Testis (tissue), 5 donors: ENCODE measurements at places on chromosomes 5 and 9. TPM values are rescaled to one million over a fixed set of nuclear protein-coding genes. Genes with fewer than 3 reads are reported as not detected.

PRLR gene
- 1.6 TPM for polyA plus RNA-seq

TLX3 gene
- polyA plus RNA-seq = 0.21 TPM

GNE gene
- polyA plus RNA-seq = 13.2 TPM

TMEM174 gene
- not detected for polyA plus RNA-seq

DNA sequence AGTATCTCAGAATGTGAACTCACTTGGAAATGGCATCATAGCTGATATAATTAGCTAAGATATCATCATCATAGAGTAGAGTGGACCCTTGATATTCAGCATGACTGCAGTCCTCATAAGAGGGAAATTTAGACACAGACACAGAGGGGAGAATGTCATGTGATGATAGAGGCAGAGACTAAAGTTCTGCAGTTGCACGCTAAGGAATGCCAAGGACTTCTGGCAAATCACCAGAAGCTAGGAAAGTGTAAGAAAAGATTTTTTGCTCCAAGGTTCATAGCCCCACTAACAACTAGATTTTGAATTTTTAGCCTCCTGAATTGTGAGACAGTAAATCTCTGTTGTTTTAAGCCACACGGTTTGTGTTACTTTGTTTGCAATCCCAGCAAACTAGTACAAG is 612.6 kb upstream of the ST8SIA4 start:
- no peak overlapping the region for H3K4me3 ChIP-seq
- DNase-seq = no peak
- H3K4me1 ChIP-seq = no peaks in the 10 kb centered on the region
- no peak overlapping the region for H3K27ac ChIP-seq
- no peaks in the 10 kb centered on the region for H3K27me3 ChIP-seq

- H3K4me3 ChIP-seq = no peak overlapping the region
- no peaks in the 10 kb centered on the region for H3K4me1 ChIP-seq
- no peaks in the 10 kb centered on the region for H3K27me3 ChIP-seq
- DNase-seq = no peak
- no peaks in the 10 kb centered on the region for H3K36me3 ChIP-seq
These were observed 48.9 kb downstream of the PDE6A start for GRCh38 chr5:149895416-149896345.

DNA sequence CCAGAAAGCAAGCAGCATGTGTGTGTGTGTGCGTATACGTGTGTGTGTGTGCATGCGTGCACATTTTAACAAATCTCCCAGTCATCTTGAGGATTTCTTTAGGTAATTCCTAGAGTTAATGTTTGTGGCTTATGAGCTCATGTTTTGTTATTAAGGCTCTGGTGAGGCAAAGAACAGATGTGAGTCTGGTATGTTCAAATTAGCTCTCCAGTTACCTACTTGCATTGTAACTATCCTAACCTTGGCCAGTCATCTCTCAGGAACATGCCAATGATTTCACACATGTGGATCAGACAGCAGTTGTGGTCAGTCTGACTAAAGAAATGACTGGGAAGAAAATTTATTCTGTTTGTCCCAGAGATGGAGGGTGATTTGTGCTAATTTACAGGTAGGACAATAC is 163.1 kb downstream of the IZUMO3 start:
- no peaks in the 10 kb centered on the region for H3K27me3 ChIP-seq
- DNase-seq = no peak
- H3K4me3 ChIP-seq = no peak overlapping the region
- H3K27ac ChIP-seq = no peak overlapping the region
- no peaks in the 10 kb centered on the region for H3K4me1 ChIP-seq

DNA sequence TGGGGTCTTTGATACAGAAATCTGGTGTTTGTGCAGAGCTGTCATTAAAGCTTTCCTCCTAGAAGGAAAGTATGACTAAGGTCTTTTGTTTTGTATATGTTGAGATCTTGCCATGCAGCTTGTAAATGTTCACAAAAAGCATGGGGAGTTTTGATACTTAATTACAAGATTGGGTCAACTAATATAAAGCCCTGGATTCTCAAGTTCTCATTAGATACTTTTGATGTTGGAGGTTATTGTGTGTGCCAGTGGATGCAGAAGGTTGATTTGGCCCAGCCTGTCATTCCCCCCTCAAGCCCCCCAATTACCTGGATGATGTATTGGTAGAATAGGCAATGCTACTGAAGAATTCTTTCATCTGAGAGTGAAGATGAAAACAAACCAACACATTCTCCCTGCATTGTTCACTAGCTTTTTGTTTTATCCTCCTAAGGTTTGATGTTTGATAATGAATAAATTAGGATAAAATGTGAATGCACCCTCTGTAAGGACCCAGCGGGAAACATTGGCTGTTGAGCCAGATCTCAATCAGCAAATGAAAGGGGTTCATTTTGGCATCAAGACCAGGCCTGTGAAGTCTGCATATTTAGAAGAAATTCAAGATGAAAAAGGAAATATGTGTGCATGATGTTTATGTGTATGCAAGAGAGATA is 61.9 kb upstream of the ADAMTS19 start:
- DNase-seq = no peak
- no peaks in the 10 kb centered on the region for H3K36me3 ChIP-seq
- H3K27ac ChIP-seq = no peak overlapping the region
- no peaks in the 10 kb centered on the region for H3K4me1 ChIP-seq
